PC-3 (cell line): ENCODE measurements at places on chromosomes 7 and 10. TPM values are rescaled to one million over a fixed set of nuclear protein-coding genes. Genes with fewer than 3 reads are reported as not detected.

DNA sequence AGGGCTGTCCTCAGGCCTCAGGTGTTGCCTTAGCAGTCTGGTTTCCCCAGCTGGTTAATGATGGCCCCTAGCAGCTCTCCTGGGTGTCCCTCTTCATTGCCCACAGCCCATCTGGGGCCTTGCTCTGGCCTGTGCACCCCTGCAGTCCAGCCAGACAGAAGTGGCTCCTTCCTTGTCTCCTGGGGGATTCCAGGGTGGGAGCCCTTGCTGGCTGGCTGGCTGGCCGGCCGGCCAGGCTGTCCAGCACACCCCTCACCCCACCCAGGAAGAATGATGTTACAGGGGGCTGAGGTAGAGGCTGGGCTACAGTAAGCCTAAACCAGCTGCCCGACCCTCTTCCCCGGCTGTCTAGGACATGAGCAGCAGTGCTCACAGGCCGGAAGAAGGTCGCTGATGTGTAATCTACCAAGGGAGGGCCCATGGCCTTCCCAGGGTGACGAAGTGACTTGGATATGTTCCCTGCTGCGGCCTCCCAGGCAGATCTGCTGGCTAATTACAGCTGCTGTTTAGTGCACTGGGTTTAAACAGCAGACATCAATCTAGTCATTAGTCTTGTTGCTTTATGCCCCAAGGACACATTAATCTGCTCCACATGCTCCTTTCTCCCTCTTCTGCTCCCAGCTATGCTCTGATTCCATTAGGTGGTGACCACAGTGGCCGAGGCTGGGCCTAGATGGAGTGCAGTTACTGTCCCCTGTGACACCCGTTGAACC is 53.8 kb upstream of the LRRC4 start:
- DNase-seq: no peak

- DNase-seq: no peak
Observed at GRCh38 chr10:90805206-90805605, 52.6 kb downstream of the HTR7 start.

- no peak for DNase-seq
Observed at GRCh38 chr10:21934307-21934706, 69.2 kb downstream of the DNAJC1 start.

DNA sequence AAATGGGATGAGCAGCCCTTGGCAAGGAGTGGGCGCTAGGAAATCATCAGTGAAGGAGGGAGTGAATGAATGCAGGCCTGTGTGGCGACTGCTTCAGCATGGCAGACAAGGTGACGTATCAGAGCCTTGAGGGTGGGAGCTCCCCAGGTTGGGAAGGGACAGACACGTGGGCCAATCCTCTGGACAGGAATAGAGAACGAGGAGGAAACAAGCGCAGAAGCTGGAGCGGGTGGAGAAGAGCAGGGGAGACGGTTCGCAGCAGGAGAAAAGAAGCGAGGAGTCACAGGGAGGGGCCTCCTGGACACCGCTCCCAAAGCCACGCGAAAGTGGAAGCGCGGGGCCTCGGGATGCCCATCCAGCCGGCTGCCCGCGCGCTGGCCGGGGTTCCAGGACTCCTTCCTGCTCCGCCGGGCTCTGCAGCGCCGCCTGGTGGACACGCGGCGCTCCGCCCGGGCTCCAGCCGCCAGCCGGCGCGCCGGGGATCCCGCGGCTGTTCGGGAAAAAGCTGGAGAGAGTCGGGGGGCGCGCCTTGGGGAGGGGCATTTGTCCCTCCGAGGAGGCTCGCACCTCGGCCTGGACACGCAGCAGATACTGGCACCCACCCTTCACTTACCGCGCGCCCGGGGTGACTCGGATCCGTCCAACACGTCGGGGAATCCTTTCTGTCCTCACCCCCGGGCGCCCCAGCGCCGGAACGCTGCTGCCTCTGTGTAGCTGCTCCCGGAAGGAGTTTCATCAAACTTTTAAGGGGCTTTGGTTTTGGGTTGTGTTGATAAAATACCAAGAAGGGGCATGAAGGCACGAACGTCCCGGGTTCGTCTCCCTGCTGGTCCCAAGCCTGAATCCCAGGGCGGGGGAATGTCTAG is 6.3 kb downstream of the ZNF503 start:
- DNase-seq: peak; percentile 93

DNA sequence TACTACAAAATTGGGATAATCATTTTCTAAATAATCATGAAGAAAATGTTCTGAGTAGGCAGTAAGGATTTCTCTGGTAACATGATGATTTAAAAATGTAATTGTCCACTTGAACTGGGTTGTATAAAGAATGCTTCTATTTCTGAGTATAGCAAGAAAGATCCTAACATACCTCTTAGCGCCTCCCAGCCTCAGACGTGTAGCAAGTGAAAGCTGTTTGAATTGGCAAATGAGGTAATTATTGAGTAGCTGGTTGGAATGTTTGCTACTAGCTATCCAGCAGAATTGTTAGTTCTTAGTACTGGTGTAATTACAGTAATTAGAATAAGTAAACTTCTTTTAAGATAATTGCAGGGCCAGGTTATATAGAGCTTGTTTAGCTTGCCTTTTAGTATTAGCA is 47.9 kb downstream of the SEPTIN7 start:
- DNase-seq: no peak

DNA sequence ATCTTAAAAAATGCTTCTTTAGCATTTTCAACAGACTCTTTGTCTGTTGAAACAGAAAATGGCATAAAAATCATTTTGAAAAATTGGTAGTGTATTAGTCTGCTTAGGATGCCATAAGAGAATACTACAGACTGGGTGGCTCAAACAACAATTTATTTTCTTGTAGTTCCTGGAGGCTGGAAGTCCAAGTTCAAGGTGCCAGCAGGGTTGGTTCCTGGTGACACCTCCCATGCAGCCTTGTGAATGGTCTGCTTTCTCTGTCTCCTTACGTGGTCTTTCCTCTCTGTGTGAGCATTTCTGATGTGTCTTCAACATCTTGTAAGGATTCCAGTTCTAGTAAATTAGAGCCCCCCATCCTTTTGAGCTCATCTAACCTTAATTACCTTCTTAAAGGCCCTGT is 26.1 kb upstream of the RAB11FIP2 start:
- DNase-seq: no peak

DNA sequence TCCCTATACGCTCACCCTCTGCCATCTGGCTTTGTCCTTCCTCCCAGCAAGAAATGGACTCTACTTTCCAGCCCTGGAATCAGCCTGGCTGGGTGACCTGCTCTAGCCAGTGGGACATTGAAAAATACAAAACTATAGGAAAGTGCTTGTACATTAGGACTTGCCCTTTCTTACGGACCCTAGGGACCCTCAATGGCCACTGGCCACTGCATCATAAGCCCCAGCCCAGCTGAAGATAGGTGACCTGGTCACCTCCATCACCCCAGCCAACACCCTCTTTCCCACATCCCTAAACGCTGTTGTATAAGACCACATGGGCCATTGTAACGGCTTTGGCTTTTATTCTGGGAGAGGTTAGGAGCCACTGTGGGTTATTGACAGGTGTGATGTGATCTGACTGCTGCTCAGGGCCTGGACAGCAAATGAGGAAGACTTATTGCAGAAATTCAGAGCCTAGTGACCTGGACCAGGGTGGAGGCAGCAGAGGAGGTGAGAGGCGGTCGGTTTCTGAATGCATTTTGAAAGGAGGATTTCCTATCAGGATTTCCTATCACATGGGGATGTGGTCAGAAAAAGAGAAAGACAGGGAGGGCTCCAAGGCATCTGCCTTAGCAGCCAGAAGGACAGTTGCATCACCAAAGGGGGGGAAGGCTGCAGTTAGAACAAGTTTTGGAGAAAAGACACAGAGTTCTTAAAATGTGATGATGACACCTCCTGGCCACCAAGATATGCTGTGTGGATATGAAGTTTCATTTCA is 2.2 kb upstream of the LMBR1 start:
- DNase-seq: no peak

- DNase-seq: no peak
Observed at GRCh38 chr7:11533229-11533820, 298.7 kb downstream of the THSD7A start.

DNA sequence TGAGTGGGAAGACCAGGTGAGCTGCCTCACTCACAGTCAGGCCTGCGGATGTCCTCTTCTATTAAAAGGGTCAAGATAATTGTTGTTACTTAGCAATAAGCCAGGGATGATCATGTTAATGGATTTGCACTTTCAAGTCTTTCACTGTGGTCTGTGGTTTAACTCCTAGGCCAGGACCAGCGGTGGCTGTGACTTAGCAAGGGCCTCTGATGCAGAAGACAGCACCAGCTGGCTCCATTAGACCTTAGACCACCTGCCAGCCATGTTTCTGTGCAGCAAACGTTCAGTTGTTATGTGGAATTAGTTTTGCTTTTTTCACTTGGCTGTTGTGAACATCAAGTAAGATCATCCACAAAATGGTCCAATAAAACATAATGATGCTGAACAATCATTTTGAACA is 537.3 kb downstream of the TNS3 start:
- no peak for DNase-seq

GRCh38 chr10:100020886-100021253 is 11.1 kb upstream of the DNMBP start:
- no peak for DNase-seq

DNA sequence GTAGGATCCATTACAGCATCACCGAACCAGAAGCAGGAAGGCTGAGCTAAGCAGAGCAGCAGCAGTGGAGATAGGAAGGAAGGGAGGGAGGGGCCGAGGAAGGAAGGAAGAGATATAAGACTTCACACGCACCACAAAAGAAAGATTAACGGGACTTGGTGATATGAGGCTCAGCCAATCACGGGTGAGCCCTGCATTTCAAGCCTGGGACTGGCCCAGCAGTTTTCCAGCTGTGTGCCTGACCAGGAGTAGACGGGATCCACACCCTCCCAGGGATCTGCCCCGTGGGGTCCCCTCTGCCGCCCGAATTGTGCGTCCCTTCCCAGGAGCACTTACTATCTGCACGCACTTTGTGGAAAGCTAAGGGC is 16.2 kb downstream of the ATG9B start:
- DNase-seq: no peak

DNA sequence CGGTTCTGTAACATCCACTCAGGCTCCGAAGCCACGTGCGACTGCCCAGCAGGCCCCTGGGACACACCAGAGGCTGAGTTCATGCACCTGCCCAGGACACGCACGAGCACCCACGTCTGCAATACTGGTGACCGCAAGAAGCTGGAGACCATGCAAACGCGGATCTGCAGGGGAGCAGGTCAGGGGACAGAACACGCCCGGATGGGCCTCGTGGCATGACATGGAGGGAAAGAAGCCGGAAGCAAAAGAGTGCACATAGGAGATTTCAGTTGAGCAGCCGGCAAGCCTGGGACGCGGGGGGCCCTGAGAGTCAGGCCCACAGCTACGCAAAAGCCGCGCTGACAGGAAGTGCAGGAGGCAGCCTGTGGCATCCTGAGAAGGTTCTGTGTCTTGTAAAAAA is 73.7 kb downstream of the FOXL3 start:
- no peak for DNase-seq

GRCh38 chr10:112811741-112812551 is 138.1 kb upstream of the TCF7L2 start:
- DNase-seq: peak; percentile 96

- DNase-seq: peak; percentile 92
Observed at GRCh38 chr7:139771001-139771956, 6.5 kb downstream of the HIPK2 start.

DNA sequence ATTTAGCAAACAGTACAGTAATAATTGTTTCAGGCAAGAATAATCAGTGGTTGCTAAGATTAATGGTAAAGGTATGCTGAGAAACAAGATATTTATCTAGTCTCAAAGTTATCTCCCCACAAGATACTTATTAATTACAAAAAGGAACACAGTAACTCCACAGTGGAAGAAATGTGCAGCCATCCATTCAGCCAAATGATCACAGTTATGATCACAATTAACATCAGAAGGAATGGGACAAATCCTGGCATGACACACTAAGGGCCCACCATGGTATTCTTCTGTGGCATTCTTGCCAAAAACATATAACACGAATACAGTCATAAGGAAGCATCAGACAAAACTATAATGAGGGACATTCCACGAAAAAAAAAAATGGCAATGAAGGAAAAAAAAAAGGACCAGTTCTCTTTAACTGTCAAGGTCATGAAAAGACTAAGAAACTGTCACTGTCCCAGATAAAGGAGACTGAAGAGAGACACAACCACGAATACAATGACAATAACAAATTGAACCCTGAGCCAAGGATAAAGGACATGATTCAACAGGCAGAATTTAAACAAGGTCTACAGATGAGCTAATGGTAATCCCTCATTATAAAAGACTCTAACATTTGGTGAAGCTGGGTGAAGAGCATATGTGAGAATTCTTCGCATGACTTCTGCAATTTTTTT is 20.9 kb downstream of the NUDCD3 start:
- DNase-seq: no peak

DNA sequence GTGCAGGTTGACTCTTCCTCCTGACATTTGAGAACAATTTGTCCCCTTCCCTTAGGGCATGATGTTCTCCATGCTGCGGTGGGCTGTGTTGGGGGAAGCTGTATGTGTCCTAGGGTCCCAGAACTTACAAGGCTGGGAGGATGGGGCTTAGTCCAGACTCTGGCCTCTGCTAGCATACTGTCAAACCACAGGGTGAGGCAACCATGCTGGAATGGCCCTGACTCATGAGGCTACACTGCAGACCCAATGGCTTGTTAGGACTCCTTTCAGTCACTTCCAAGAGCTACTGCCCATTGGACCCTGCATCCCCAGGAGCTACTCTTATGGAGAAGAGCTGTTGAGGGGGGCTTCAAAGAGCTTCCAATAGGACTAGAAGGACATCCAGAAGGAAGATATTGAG is 20.1 kb upstream of the FAM170B start:
- no peak for DNase-seq

- DNase-seq: no peak
Observed at GRCh38 chr7:64667311-64667710, 1.4 kb downstream of the ZNF107 start.

- DNase-seq: no peak
Observed at GRCh38 chr7:145175366-145175765, 339.5 kb upstream of the TPK1 start.

GRCh38 chr7:132511387-132511786 is 64.9 kb downstream of the PLXNA4 start:
- DNase-seq: no peak

GRCh38 chr7:7438851-7439250 is 96.8 kb downstream of the COL28A1 start:
- peak; percentile 97 for DNase-seq

GRCh38 chr7:130112093-130112492 is 41.8 kb downstream of the KLHDC10 start:
- DNase-seq: no peak

GRCh38 chr7:31603046-31603445 is 84.0 kb upstream of the PPP1R17 start:
- peak; percentile 24 for DNase-seq

The PLEKHS1 gene
- total RNA-seq: not detected in 2 replicates

The ASAH2B gene
- total RNA-seq: 19.6 and 21.8 TPM in 2 replicates

The NPSR1 gene
- not detected in 2 replicates for total RNA-seq

The OR6V1 gene
- not detected in 2 replicates for total RNA-seq

The ZMIZ1 gene
- 55.4 and 84.2 TPM in 2 replicates for total RNA-seq

The CDHR3 gene
- total RNA-seq: 5.9 and 9.8 TPM in 2 replicates

The LIPN gene
- not detected in 2 replicates for total RNA-seq

The CPN1 gene
- not detected in 2 replicates for total RNA-seq

The KCNIP2 gene
- total RNA-seq: 0.46 and 1.5 TPM in 2 replicates

The FFAR4 gene
- total RNA-seq: 1.5 TPM in 2 replicates

The IFIT1B gene
- not detected in 2 replicates for total RNA-seq
